ENCODE measurements at places on chromosomes 11 and 22.

GRCh38 chr11:4647766-4648165 lies 4.0 kb downstream of the OR51E1 start:
- DNase-seq, result peak; percentile 3

GRCh38 chr11:1825785-1826451 lies 8.9 kb upstream of the SYT8 start:
- DNase-seq, result no peak

GRCh38 chr11:1168256-1168655 lies 10.5 kb downstream of the MUC5AC start:
- no peak for DNase-seq

DNA sequence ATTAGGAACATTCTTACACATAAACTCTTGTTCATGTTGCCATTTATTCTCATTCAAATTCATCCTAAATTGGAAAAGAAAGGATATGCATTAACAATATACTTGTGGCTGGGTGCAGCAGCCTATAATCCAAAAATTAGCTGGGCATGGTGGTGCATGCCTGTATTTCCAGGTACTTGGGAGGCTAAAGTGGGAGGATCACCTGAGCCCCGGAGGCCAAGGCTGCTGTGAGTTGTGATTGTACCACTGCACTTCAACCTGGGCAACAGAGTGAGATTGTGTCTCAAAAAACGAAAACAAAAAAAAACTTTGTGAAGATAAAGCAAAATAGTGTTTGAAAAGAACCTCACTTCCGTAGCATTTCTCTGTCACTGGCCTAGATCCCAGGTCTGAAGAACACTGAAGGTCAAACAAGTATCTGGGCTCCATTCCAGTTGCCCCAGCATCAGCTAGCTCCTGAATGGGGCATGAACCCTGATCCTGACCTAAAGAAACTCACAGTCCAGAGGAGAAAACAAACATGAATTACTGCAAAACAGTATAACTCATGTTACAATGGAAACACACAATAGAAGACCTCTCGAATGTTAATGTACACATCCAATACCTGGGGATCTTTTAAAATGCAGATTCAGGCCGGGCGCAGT lies 32.2 kb downstream of the TUG1 start:
- no peak for DNase-seq

- no peak for DNase-seq
These were observed 8.4 kb upstream of the MMP20 start for GRCh38 chr11:102633385-102634026.

DNA sequence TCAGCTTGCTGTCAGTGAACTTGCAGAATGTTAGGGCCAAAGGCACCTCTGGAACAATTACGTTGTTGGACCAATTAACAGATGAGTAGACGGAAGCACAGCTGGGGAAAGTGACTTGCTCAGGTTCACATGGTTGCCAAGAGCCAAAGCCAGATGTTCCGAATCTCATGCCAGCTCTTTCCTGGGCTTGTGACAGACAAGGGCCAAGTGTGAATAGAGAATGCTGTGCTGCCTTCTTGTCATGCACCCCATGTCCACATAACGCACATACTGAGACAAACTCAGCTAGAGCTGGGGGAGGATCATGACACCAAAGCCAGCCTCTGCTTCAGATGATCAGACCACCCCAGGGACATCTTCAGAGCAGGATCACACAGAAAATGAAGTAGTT lies 616.3 kb downstream of the INSC start:
- DNase-seq, result no peak

- DNase-seq, result no peak
These were observed 59.2 kb downstream of the BARX2 start for GRCh38 chr11:129434641-129435498.

- no peak for DNase-seq
These were observed 77.4 kb downstream of the MS4A13 start for GRCh38 chr11:60592601-60593000.

- peak; percentile 46 for DNase-seq
These were observed 10.6 kb upstream of the CSNK1E start for GRCh38 chr22:38327805-38328204.

DNA sequence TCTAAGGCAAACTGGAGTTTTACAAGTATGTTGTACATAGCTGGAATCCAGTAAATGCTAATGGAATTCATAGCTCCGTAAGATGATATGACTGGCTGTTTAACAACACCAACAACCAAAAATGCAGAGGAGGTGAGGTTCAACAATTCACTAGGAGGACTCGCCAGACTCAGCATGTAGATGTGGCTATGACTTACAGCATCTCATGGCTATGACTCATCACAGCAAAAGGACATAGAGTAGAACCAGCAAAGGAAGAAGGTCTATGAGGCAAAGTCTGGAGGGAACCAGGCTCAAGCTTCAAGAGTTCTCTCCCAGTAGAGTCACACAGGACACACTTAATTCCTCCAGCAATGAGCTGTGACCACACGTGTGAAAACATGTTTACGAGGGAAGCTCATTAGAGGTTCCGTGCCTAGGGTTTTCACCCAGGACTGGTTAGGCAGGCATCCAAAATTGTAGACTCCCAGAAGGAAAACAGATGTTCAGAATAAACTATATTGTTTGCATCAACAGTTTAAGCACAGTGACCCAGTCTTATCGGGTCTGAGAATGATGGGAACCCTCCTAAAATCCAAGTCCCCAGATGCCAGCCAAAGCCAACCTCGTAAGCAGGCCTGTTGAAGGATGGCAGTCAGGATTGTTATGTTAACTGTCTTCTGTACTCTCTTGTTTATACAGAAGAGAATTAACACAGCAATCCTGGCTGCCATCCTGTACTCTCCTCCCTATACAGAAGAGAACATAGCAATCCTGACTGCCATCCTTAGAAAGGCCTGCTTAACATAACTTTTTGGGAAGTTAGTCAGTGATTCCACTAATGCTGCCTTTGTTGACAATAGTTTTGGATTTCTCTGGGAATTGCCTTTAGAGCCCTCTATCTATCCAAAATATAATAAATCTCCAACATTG lies 116.6 kb downstream of the LARGE1 start:
- peak; percentile 93 for DNase-seq
